SJSA1 (cell line): ENCODE measurements at places on chromosomes 7 and 10. TPM values are rescaled to one million over a fixed set of nuclear protein-coding genes. Genes with fewer than 3 reads are reported as not detected.

DNA sequence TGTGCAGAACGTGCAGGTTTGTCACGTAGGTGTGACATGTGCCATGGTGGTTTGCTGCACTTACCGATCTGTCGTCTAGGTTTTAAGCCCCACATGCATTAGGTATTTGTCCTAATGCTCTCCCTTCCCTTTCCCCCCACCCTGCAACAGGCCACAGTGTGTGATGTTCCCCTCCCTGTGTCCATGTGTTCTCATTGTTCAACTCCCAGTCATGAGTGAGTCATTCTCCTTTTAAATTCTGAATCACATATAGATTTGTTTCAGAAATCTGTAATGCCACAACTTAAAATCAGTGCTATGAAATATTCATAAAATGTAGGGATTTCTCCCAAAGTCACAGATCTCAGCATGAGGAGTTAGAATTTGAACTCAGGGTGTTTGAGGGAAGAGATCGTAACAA is 552.5 kb upstream of the MBL2 start:
- H3K36me3 ChIP-seq: no peaks in the 10 kb centered on the region
- DNase-seq: peak; percentile 2
- 0 out of 2 replicates have a peak, but pooled peaks cover 2% of the 10 kb centered on the region for H3K27me3 ChIP-seq

GRCh38 chr7:54837168-54837567 is 78.2 kb upstream of the SEC61G start:
- H3K4me3 ChIP-seq: no peak overlapping the region
- no peak overlapping the region for H3K27ac ChIP-seq
- DNase-seq: no peak
- H3K27me3 ChIP-seq: no peaks in the 10 kb centered on the region
- no peaks in the 10 kb centered on the region for H3K36me3 ChIP-seq
- H3K4me1 ChIP-seq: peaks cover 5% of the 10 kb centered on the region

DNA sequence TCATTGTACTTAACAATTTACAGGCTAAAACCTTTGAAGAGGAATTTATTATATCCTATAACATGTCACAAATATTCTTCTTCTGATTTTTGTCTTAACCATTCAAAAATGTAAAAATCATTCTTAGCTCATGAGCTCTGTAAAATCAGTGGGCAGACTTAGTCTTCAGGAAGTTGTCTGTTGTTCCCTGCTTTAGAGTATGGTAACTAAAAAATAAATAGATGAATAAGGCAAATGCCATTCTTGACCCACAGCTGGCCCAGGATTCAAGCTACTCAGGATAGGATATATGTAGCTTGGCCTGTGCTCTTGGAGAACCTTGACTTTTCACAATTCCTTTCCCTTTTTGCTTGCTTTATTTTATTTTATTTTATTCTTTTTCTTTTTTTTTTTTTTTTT is 51.5 kb downstream of the LRRC4 start:
- H3K27me3 ChIP-seq: no peaks in the 10 kb centered on the region
- no peak overlapping the region for H3K27ac ChIP-seq
- peaks cover 8% of the 10 kb centered on the region for H3K4me1 ChIP-seq
- peaks cover 16% of the 10 kb centered on the region for H3K36me3 ChIP-seq

DNA sequence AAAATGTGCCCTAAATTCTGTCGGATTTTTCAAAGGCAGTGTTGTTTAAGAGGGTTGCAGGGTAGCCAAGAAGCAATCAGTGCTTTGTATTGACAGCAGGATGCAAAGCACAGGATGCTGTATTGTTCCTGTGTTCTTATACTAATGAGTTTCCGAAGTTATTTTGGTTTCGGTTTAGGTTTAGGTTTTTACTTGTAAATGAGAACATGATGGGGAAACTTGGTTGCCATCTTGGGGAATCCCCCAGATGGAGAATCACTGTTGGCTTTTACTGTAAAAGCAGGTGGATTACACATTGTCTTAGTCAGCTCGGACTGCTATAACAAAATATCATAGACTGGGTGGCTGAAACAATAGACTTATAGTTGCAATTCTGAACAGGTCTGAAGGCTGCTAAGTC is 72.1 kb downstream of the INHBA start:
- no peaks in the 10 kb centered on the region for H3K27me3 ChIP-seq
- no peak overlapping the region for H3K4me3 ChIP-seq
- no peak for DNase-seq
- peaks cover 7% of the 10 kb centered on the region for H3K4me1 ChIP-seq
- no peak overlapping the region for H3K27ac ChIP-seq
- no peaks in the 10 kb centered on the region for H3K36me3 ChIP-seq

GRCh38 chr10:14879124-14879927 is 660 bp downstream of the SUV39H2 start:
- no peaks in the 10 kb centered on the region for H3K27me3 ChIP-seq
- H3K4me3 ChIP-seq: peak overlapping the region; percentile 96
- peak overlapping the region; percentile 86 for H3K27ac ChIP-seq
- H3K4me1 ChIP-seq: peaks cover 7% of the 10 kb centered on the region
- DNase-seq: no peak
- H3K36me3 ChIP-seq: peaks cover 24% of the 10 kb centered on the region

- H3K36me3 ChIP-seq: no peaks in the 10 kb centered on the region
- H3K27ac ChIP-seq: no peak overlapping the region
- no peaks in the 10 kb centered on the region for H3K27me3 ChIP-seq
- DNase-seq: no peak
- no peak overlapping the region for H3K4me3 ChIP-seq
These were observed 24.4 kb upstream of the ABCB5 start for GRCh38 chr7:20591058-20591457.

GRCh38 chr7:82331234-82331633 is 112.3 kb downstream of the CACNA2D1 start:
- peaks cover 40% of the 10 kb centered on the region for H3K4me1 ChIP-seq
- H3K27ac ChIP-seq: no peak overlapping the region
- no peaks in the 10 kb centered on the region for H3K27me3 ChIP-seq
- H3K36me3 ChIP-seq: no peaks in the 10 kb centered on the region
- no peak for DNase-seq

- no peaks in the 10 kb centered on the region for H3K36me3 ChIP-seq
- no peaks in the 10 kb centered on the region for H3K4me1 ChIP-seq
- H3K4me3 ChIP-seq: no peak overlapping the region
- no peak for DNase-seq
- no peaks in the 10 kb centered on the region for H3K27me3 ChIP-seq
- no peak overlapping the region for H3K27ac ChIP-seq
These were observed 979.1 kb upstream of the POT1 start for GRCh38 chr7:125908711-125909110.

DNA sequence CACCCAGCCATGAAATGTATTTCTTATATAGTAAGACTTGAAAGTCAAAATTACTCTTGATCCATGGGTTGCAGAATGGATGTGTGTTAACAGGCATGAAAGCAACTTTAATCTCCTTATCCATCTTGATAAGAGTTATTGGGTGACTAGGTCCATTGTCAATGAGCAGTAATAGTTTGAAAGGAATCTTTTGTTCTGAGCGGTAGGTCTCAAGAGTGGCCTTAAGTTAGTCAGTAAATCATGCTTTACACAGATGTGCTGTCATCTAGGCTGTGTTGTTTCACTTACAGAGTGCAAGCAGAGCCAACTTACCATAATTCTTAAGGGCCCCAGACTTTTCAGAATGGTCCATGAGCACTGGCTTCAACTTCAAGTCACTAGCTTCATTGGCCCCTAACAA is 51.2 kb downstream of the KIAA1549 start:
- no peaks in the 10 kb centered on the region for H3K36me3 ChIP-seq
- no peaks in the 10 kb centered on the region for H3K27me3 ChIP-seq
- H3K27ac ChIP-seq: no peak overlapping the region
- peaks cover 12% of the 10 kb centered on the region for H3K4me1 ChIP-seq
- no peak for DNase-seq

- H3K36me3 ChIP-seq: no peaks in the 10 kb centered on the region
- no peak overlapping the region for H3K4me3 ChIP-seq
- no peak for DNase-seq
These were observed 25.6 kb downstream of the NRCAM start for GRCh38 chr7:108430664-108431063.

- H3K4me1 ChIP-seq: no peaks in the 10 kb centered on the region; the same call in 1 of the 2 replicates
- no peak for DNase-seq
- no peak overlapping the region for H3K27ac ChIP-seq
- H3K4me3 ChIP-seq: no peak overlapping the region
These were observed 29.4 kb downstream of the LSMEM1 start for GRCh38 chr7:112510001-112510742.

GRCh38 chr10:31350891-31351290 is 31.9 kb downstream of the ZEB1 start:
- H3K27me3 ChIP-seq: no peaks in the 10 kb centered on the region
- no peak for DNase-seq
- no peaks in the 10 kb centered on the region for H3K36me3 ChIP-seq
- no peak overlapping the region for H3K4me3 ChIP-seq
- H3K4me1 ChIP-seq: peaks cover 7% of the 10 kb centered on the region
- no peak overlapping the region for H3K27ac ChIP-seq

- no peak for DNase-seq
- H3K36me3 ChIP-seq: no peaks in the 10 kb centered on the region
- H3K4me1 ChIP-seq: no peaks in the 10 kb centered on the region
- no peak overlapping the region for H3K27ac ChIP-seq
These were observed 161.7 kb downstream of the HTR7 start for GRCh38 chr10:90695915-90696676.

DNA sequence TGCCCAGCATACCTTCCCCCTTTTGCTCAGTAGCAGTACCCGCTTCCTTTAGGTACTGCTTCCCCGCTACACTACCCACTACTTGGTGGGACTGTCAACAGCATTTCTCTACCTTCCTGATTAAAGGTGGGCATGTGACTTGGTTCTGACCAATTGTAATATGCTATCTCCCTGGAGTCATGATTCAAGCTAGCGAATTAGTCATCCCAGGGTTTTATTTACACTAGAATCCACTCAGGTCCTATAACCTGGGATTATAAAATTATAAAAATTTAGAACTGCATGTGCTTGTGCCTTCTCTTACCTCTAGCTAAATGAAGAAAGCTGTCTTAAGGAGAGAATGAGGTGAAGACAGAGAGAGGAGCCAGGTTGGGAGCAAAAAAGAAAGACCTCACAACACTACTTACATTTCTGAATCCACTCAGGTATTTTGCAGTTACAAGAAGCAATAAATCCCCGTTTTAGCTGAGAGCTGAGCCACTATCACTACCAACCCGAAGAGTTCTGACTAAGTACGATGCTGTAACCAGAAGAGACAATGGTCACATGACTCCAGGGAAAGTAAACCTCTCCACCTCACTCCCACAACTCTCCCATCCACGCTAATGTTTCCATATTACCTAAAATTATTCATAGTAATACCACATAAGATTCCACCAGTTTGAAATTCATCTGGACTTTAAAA is 9.7 kb downstream of the GBX1 start:
- no peak overlapping the region for H3K27ac ChIP-seq
- H3K36me3 ChIP-seq: no peaks in the 10 kb centered on the region
- peaks cover 71% of the 10 kb centered on the region for H3K27me3 ChIP-seq
- H3K4me3 ChIP-seq: no peak overlapping the region
- H3K4me1 ChIP-seq: no peaks in the 10 kb centered on the region

- H3K27me3 ChIP-seq: no peaks in the 10 kb centered on the region
- H3K27ac ChIP-seq: no peak overlapping the region
- H3K36me3 ChIP-seq: no peaks in the 10 kb centered on the region
- no peak for DNase-seq
- H3K4me3 ChIP-seq: no peak overlapping the region
These were observed 225.0 kb upstream of the FAM3C start for GRCh38 chr7:121620953-121621606.

DNA sequence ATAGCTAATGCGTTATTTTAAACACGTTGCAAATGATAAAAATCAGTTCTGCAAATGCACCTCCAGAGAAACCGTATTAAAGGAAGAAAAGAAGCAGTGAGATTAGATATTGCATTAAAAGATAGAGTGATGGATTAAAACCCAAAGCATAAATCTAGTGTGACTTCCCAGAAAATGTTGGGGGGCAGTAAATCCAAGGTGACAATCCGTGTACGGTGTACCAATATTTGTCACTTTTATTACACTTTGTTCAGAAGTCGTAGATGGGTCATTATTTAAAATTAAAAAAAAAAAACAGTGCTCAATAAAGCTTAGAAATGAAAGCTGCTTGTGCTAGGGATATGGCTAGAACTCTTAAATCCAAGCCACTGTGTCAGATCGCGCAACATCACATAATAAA is 106.4 kb downstream of the TMEM130 start:
- no peaks in the 10 kb centered on the region for H3K27me3 ChIP-seq
- DNase-seq: no peak
- H3K36me3 ChIP-seq: no peaks in the 10 kb centered on the region
- H3K27ac ChIP-seq: no peak overlapping the region
- H3K4me3 ChIP-seq: no peak overlapping the region

DNA sequence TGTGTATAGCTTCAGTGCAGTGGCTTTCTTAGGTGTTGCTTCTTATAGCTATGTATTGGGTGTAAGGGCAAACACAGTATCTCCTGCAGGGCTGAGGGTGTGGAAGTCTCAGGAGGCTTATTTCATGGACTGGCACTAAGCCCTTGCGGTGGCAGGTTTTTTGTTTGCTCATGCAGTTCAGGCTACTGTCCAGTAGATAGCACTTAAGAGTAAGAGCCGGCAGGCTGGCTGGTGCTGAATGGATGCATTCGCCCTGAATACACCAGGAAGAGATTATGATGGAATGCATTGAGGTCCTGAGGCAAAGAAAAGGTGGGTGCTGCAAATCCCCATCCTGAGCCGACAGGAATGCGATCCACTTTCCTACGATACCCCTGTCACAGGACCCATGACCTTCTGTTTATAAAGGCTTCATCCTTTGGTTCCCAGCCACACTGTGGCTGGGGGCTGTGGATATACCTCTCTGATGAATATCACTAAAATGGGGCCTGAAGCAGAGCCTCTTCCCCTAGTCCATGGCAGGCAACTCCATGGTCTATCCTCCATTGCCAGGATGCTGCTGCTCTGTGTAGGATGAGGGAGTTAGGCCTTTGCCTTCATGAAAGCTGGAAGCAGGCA is 44.9 kb downstream of the ANXA8 start:
- H3K4me1 ChIP-seq: no peaks in the 10 kb centered on the region
- no peak overlapping the region for H3K27ac ChIP-seq
- H3K4me3 ChIP-seq: no peak overlapping the region
- no peaks in the 10 kb centered on the region for H3K27me3 ChIP-seq
- peak; percentile 57 for DNase-seq

DNA sequence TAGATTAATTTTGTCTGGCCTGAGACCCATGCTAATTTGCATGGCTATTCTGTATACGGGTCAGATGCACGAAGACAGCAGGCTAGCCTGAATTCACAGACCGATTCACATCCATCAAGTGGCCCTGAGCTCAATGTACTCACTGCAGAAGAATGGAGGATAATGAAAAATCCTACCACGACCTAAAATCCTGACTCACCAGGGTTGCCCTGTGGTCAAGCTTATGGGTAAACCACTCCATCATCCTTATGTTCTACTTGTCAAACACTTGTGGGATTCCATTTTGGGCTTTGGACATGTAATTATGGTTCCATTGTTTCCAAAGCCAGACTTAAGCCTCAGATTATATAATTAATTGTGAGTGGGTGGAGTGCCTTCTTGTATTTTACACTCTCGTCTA is 110.4 kb upstream of the ZNF438 start:
- no peaks in the 10 kb centered on the region for H3K27me3 ChIP-seq
- H3K36me3 ChIP-seq: no peaks in the 10 kb centered on the region
- H3K4me3 ChIP-seq: no peak overlapping the region
- peak; percentile 65 for DNase-seq

- H3K27me3 ChIP-seq: no peaks in the 10 kb centered on the region
- no peak overlapping the region for H3K4me3 ChIP-seq
- H3K27ac ChIP-seq: no peak overlapping the region
- H3K4me1 ChIP-seq: peaks cover 8% of the 10 kb centered on the region
These were observed 620.6 kb downstream of the SUGCT start for GRCh38 chr7:40755438-40755837.

The RELN gene
- 0.03 TPM in 1 of 2 replicates, not detected in the other for total RNA-seq

The HMX3 gene
- total RNA-seq: 10.8 and 10.9 TPM in 2 replicates

The LRRC17 gene
- 8.3 and 10.9 TPM in 2 replicates for total RNA-seq

The NUTM2A gene
- 1.1 and 3.4 TPM in 2 replicates for total RNA-seq

The C10orf95 gene
- total RNA-seq: not detected in 2 replicates

The WDFY4 gene
- 0.16 TPM in 1 of 2 replicates, not detected in the other for total RNA-seq

The SDK1 gene
- 8.7 and 33.8 TPM in 2 replicates for total RNA-seq

The CLRN3 gene
- total RNA-seq: not detected in 2 replicates

The NKX1-2 gene
- not detected in 2 replicates for total RNA-seq

The SPACDR gene
- total RNA-seq: 0.66 TPM in 1 of 2 replicates, not detected in the other

The SERPINE1 gene
- 21.8 and 25.6 TPM in 2 replicates for total RNA-seq

The CNOT4 gene
- 4.2 and 9.1 TPM in 2 replicates for total RNA-seq
